ENCODE measurements at places on chromosomes 1 and 21.

DNA sequence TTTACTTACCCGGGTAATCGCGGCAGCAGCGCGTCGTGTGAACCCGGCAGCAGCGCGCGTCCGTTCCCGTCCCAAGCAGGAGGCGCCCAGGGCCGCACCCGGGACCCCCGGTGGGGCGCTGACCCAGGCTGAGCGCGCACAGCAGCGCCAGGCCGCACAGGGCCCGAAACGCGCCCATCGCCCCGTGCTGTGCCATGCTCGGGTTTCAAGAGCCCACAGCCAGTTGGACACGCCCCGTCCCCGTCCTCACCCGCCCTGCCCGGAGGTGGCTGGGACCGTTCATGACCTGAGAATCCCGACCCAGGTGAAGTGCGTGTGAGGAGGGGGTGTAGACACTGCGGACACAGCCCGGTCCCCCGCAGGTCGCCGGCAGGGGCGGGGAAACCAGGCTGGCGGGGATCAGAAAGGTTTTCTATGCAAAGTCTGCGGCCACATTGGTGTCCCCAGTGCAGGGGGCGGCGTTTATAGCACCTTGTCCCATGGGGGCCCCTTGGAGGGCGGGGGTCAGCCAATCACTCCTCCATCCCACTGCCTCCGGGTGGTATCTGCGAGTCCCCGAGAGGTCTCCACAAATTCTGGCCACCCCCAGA lies at the start of gene TNFRSF18:
Gene TNFRSF18, minus strand, starts transcription at position 217 of the 590 bp plus-strand sequence. Its CDS starts 21 bp downstream, at position 196.
- no peak for DNase-seq

DNA sequence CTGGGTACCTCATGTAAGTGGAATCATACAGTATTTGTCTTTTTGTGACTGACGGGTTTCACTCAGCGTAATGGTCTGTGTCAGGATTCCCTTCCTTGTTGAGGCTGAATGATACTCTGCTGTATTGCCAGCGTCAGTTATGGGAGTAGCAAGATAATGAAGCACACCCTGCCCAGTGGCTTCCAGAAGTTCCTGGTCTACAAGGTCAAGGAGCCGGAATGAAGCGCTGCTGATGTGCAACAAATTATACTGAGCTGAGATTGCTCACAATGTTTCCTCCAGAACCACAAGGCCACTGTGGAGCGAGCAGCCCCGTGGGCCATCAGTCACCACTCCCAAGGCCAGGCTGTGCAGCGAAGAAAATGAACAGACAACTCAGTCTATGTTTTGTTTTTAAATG lies 24.0 kb upstream of the TDRD10 start:
- DNase-seq = no peak

DNA sequence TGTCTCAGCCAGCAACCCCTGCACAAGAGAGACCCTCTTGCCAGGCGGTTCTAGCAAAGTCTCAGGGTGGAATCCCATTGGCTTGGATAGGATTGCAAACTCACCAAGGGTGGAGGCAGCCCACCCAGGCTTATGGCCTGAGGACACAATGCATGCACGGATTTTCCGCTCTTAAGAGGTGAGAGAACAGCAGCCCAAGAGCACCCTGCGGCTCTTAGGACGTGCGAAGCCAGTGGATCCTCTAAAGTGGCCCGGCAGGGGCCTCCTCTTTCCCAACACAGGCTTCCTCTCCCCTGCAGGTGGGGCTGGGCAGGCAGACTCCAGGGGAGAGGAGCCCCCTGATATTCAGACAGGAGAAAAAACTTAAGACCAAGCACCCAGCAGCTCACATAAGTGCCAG lies 31.2 kb upstream of the TMEM51 start:
- no peak for DNase-seq

DNA sequence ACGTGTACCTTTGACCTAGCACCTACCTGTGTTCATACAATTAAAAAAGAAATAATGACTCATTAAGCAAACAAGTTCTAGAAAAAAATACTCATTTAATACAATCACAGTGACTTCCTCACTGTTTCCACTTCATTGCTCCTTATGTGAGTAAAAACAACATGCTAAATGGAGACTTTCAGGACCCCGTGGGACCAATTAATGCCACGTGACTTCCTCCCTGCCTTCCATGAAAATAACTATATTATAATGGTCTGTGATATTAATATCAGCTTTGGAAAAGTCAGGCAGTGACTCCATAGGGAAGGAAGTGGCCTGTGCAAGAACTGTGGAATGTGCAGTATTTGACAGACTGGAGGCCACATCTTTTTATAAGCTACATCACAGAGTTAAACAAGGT lies 337.8 kb downstream of the HLX start:
- DNase-seq = no peak

DNA sequence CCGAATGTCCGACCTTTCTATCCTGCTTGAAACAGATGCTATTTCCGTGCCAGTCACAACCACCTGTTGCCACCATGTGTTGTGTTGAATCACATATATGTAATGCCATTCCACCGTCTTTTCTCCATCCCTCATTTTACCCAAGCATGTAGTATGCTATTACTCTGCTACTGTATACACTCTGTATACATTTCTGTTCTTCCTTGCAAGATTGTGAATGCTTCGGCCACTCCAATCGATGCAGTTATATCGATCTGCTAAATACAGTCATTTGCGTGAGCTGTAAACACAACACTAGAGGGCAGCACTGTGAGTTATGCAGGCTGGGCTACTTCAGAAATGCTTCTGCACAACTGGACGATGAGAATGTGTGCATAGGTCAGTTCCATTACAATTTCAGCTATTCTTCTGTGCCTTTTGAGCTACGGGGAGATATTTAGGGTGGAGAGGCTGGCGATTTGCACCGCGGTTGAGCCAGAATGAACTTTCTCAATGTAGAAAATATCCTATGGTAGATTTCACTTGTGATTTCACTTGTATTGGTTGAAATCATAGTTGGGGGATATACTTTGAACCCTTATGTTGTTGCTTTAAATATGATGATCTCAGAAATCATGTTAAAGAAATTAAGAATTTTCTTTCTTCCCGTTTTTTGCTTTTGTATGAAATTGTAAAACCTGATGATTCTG lies 289.8 kb downstream of the NTNG1 start:
- no peak for DNase-seq

DNA sequence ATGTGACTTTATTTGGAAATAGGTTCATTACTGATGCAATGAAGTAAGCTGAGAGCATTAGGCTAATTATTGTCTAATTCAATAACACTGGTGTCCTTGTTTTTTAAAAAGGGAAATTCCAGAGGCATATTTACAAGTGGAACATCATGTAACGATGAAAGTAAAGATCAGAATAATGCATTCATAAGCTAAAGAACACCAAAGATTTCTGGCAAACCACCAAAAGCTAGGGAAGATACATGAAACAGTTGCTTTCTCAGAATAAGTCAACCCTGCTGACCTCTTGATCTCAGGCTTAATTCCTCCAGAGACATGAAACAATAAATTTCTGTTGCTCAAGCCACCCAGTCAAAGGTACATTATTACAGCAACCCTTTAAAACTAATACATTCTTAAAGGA lies 20.3 kb upstream of the IFI16 start:
- DNase-seq = no peak

- no peak for DNase-seq
Measured at GRCh38 chr1:7594714-7595295, 176.3 kb upstream of the VAMP3 start.
